ENCODE measurements at places on chromosomes 7 and 10.

- no peak for DNase-seq
These were observed 606.4 kb downstream of the SORCS1 start for GRCh38 chr10:106557951-106558733.

DNA sequence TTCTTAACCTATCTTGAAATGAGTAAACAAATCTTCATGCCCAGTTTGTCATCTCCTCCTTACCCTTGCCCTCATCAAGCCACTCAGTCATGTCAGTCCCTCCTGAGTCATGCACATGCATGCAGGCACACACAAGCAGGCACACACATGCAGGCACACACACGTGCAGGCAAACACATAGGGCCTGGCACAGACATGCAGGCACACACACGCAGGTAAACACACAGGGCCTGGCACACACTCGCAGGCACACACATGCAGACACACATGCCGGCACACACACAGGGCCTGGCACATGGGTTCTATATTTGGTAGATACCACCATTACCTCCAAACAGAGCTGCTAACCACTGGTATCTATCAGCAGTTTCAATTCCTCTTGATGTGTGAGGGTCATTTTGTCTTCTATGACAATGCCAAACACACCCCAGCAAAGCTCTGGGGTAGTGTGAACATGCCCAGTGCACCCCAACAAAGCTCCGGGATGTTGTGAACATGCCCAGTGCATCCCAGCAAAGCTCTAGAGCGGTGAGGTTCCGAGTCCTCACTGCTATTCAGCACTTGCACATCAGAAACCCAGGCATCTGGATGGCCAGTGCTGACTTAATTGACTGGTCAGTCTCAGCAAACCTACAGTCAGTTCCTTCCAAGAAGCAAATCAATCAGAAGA lies 563.8 kb downstream of the PTPRN2 start:
- no peak for DNase-seq

- DNase-seq = no peak
These were observed 516.5 kb upstream of the KLF6 start for GRCh38 chr10:4301291-4302045.

- DNase-seq = no peak
These were observed 58.0 kb downstream of the VSTM4 start for GRCh38 chr10:49057231-49057880.

- no peak for DNase-seq
These were observed 140.3 kb upstream of the TARP start for GRCh38 chr7:38413784-38414183.

DNA sequence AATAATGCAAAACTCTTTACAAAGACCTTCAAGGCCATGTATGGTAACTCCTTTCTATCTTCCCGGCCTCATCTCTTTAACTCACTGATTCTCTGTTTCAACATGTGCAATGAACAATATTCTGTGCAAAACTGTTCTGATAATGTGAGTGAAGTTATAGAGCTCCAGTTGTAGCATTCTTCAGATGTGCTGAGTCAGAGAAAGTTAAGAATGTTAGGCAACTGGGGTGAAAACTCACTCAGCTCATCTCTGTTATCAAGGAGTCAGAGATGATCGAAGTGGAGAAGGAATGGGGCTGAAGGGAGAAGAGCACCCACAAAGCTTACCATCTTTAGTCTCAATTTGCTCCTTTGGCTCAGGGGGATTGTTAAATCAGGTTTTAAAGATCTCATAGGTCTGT lies 344.7 kb upstream of the NPSR1 start:
- DNase-seq = no peak

- no peak for DNase-seq
These were observed 73.5 kb downstream of the PROSER2 start for GRCh38 chr10:11896549-11897200.

DNA sequence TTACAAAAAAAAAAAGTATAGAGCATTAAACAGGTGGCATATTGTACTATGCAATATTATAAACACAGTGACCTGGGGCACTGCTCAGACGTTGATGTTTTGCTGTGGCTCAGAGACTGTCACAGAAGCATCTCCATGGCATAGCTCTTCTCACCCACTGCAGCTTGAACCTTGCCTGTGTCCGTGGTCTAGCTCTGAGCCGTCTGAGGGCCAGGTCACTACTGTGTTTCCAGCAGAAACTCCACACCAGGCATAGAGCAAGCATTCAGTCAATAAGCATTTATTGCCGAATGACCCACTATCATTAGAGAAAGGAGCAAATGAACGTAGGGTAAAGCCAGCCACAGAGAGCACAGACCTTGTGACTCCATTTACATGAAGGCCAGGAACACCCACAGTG lies 443.2 kb upstream of the FOXK1 start:
- DNase-seq = no peak

GRCh38 chr7:130365511-130366441 lies 14.5 kb upstream of the CPA1 start:
- DNase-seq = no peak

- DNase-seq = no peak
These were observed 131.0 kb upstream of the C1GALT1 start for GRCh38 chr7:7051206-7051877.

GRCh38 chr7:43569424-43569823 lies 13.5 kb upstream of the STK17A start:
- no peak for DNase-seq

DNA sequence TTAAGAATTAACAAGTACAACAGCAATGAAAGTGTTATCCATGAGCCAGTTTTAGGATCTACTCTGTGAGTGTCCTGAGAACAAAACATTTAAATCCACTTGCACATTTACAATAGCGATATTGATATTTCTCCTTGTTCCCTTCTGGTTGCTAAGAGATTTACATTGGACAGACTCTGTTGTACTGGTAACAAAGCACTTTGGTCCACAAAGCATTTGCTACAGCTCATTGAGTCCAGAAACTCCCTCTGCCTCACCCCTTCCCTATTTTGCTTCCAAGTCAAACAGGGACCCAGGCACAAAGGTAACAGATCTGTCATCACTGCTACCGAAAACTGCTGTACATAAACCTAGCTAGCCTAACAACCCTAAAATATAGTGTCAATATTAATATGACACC lies 2.1 kb downstream of the ANK3 start:
- DNase-seq = no peak

DNA sequence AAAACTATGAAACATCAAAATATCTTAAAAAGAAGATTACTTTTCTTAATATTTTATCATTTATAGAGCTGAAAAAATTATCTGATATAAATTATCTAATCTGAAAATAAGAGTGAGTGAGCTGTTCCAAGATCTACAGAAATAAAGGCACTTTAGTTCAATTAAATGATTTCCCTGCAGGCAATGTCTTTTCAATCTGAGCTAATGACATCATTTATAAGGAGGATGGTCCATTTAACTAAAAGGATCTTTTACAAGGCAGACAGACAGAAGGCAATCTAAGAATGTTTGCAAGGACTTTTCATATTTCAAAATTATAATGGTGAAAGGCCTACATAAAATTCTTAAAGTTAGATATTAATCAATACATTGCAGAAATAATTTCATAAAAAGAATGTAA lies 71.8 kb downstream of the SKAP2 start:
- DNase-seq = no peak

- DNase-seq = no peak
These were observed 6.5 kb downstream of the AGFG2 start for GRCh38 chr7:100545360-100546128.

DNA sequence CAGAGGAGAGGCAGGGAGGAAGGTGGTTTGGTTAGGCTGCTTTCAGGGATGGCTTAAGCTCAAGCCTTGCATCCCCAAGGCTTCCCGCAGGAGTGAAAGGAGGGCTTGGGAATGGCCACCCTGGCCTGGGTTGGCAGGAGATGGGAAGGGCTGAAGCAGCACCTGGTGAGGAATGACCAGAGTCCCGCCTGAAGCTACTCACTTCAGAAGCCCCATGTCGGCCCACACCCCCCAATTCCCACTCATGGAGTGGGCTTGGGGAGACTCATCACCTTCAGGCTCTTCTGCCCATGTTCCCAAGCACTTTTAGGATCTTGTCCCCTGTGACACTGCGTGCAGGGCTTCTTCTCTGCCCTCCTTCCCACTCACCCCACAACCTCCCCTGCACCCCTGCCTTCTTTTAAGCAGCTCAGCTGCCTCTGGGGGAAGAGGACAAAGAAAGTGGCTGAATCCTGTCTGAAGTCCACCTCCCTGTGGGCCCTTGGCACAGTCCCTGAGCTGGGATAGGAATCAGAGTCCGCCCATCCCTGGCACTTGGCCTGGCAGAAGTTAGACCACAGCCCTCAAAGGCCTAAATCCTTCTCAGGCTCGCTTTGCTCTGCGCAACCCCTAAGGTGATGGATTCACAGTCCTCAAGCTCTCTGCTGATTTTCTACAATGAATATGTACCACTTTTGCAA lies 16.5 kb downstream of the RGR start:
- no peak for DNase-seq

DNA sequence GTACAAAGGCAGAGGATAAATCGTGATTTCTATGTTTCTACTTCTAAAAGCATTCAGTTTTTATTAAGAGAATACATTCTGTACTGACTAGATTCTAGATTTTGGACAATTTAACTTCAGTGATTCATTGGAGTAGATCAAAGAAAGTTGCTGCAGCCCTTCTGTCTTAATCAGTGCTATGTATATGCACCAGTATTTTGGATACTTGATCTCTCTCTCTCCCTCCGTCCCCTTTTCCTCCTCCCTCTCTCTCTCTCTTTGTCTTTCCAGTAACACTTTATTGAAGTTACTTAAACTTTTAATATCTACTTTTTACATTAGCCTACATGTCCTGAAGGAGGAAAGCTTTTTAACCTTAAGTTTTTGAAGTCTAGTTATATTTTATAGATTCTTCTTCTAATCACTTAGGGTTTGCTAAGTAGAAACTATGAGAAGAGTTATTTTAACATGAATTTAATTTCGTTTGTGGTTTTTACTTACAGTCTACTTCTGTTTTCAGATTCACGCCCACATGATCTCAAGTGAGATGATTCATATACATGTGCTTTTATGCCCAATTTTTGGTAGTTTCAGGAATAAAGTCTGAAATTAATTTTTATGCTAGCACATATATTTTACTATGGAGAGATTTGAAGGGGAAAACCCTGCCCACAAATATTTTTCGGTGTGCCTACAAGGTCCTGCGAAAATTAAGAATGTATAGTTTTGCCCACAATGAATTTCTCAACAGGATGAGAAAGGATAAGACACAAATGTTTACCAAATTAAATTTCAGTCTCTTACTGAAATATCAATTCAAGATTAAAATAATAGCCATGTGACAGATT lies 9.1 kb downstream of the MDFIC start:
- DNase-seq = no peak

GRCh38 chr10:98510412-98510995 lies 63.8 kb upstream of the HPS1 start:
- DNase-seq = no peak

GRCh38 chr7:23266918-23267317 lies 20.3 kb downstream of the GPNMB start:
- DNase-seq = no peak

- DNase-seq = no peak
These were observed 56.4 kb upstream of the ANKRD1 start for GRCh38 chr10:90977162-90977854.

DNA sequence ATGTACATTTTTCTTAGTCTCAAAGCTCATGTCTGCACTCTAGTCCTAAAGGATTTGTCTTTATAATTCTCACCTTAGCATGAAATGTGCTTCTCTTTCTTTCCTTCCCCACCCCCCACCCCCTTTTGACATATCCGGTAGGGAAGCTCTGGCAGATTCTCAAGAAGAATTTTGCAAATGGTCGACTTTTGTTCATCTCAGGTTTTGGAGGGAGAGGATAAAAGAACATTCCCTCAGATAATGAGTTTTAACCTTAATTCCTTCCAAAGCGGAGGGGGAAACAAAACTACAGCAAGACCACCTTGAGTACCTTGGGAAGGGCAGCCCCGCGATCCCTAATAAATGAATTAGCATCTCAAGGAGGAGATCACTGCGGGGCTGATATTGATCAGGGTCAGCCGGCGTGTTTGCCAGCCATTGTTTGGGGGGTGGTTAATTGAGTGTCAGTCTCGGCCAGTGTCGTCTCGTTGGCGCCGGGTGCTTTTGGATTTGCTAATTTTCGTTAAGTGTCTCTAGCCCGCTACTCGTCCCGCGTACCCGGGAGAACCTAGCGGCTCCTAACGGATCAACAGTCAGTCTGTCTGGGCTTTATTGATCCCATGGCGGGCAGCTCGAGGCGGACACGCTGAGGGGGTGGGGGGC lies 874 bp upstream of the BAMBI start:
- DNase-seq = no peak

DNA sequence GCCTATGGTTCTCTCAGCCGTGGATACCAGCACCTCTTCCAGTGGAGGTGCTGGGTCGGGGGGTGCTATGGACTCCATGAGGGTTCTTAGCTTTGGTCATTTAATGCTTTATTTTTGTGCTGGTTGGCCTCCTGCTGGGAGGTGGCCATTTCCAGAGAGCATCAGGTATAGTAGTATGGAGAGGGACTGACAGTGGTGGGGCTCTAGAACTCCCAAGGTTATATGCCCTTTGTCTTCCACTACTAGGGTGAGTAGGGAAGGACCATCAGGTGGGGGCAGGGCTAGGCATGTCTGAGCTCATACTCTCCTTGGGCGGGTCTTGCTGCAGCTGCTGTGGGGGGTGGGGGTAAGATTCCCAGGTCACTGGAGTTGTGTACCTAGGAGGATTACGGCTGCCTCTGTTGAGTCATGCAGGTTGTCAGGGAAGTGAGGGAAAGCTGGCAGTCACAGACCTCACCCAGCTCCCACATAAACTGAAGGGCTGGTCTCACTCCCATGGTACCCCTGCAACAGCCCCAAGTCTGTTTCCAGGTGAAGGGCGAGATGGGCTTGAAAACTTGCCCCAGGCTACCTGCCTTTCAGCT lies 763.2 kb upstream of the LRRTM3 start:
- DNase-seq = no peak

DNA sequence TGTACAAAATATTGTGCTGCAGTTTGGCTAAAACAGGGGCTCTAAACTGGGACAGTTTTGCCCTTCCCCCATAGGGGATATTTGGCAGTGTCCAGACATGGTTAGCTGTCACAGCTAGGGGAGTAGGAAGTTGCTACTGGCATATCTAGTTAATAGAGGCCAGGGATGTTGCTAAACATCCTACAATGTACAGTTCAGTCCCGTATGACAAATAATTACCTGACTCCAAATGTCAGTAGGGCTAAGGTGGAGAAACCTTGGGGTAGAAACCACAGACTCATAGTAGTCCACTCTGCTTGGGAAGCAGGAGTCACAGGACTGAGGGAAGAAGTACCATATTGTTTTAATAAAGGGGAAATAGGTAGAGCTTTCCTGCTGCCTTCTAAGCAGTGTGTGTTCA lies 39.8 kb downstream of the WBP1L start:
- DNase-seq = no peak

- DNase-seq = no peak
These were observed 224.7 kb upstream of the ADARB2 start for GRCh38 chr10:1961989-1962388.

- no peak for DNase-seq
These were observed 15.8 kb downstream of the TSPAN12 start for GRCh38 chr7:120842121-120842621.

GRCh38 chr7:41188163-41189130 lies 514.4 kb downstream of the INHBA start:
- DNase-seq = no peak

GRCh38 chr10:100996678-100997359 lies 2.8 kb upstream of the LZTS2 start:
- no peak for DNase-seq

GRCh38 chr7:191105-191980 lies 1.0 kb upstream of the FAM20C start:
- no peak for DNase-seq

- no peak for DNase-seq
These were observed 69.0 kb upstream of the KMT2C start for GRCh38 chr7:152504816-152505215.
